ENCODE measurements at places on chromosomes 1 and 21.

- peak; percentile 21 for DNase-seq
Measured at GRCh38 chr1:150976879-150977694, 2.5 kb upstream of the CERS2 start.

DNA sequence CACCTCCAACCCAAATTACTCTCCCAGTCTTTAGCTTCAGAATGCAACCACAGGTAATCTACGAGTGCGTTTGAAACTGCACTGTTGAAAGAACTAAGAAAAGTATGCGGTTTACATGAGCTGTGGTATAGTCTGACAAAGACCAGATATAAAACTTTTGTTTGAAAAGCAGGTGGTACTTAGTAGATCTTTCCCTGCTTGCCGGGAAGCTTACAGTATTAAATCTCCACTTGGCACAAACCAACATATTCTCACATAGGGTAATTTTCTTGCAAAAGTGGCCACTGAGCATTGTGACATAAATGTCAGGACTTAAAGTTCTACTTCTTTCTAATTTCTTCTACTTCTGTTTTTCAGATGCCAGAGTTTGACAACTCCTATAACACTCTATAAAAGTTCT, 8.4 kb downstream of the RGS2 start:
- DNase-seq = no peak

DNA sequence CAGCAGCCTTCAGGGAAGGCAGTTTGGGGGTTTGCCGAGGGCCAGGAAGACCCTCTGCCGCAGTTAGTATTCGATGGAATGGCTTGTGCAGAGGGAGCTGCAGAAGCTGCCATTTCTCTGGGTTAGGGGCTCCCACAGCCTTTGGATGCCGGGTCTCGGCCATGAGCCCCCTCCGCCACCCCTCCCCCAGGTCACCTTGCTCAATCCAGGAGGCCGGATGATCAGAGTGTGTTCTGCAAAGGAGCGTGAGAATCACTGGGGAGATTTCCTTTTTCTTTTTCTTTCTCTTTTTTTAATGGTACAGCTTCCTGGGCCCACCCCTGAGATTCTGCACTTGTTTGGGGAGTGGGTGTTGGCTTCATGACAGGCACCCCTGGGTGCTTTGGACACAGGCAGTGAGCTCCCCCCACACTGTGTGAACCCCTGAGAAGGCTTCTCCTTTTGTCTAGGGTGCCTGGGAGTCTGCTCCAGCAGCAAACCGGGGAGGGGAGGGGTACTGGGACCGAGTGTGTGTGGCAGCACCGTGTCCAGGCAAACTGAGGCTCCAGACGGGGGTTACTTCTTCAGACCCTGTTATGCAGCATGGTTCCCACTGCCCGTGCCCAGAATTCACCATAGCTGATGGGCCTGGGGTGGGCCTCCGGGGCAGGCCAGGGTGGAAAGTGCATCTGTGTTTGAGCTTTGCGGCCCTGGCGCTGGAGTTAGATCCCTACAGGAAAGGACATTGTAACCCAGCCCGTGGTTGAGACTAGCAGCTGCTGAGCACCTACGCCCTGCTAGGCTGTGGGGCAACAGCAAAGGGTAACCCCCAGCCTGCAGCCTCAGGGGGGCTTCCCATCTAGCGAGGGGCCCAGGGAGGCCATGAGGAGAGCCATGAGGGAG, 18.5 kb downstream of the TNFRSF1B start:
- DNase-seq = no peak

DNA sequence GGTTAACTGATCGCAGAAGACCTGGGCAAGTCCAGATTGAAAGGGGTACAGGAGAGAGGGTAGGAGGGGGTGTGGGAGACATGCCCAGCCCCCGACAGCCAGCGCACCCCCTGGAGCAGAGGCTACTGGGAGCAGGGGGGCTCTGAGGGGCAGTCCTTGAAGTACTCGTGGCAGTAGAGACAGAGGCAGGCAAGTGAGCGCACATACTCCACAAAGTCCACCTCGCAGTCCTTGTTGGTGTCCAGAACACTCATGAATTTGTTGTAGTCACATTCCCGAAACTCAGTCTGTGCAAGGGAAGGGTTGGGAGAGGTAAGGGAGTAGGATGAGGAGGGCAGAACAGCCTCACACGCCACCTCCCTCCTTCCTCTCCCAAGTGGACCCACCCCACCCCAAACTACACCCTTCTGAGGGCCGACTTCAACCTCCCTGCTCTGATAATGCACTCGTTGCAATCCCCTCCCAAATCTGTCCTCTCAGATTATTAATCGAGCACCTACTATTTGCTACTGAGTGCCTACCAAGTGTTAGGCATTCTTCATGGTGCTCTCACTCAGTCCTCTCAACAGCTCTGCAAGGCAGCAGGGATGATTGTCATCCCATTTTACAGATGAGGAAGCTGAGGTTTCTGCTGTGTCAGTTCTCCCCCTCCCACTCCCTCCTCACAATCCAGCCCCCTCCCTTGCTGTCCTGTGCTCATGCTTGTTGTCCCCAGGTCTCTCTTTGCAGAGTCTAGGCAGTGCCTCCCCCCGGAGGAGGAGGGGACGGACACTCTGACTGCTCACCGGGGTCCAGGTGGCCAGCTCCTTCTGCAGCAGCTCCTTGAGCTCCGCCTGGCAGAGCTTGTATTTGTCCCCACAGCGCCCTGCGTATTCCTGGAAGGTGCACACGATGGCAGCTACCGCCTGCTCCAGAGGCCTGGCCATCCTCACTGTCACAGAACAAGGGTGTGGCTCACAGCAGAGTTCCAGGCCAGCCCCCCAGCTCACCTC, 1.2 kb downstream of the S100A3 start:
- no peak for DNase-seq

DNA sequence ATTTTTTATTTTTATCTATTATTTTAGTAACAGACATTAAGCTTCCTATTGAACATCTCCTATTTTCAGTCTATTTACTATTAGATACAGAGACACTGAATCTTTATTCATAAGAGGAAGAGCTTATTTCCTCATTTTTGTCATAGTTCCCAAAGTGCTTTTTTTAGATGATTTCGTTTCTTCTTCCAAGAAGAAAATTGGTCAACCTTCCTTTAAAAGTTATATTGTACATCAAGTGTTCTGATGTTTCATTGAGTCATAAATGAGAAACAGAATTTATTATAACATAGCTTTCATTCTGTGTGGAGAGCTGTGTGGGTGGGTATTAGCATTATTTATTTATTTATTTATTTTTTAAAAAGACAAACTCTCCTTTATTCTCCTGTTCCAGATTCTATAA, 50.6 kb upstream of the BACH1 start:
- no peak for DNase-seq

DNA sequence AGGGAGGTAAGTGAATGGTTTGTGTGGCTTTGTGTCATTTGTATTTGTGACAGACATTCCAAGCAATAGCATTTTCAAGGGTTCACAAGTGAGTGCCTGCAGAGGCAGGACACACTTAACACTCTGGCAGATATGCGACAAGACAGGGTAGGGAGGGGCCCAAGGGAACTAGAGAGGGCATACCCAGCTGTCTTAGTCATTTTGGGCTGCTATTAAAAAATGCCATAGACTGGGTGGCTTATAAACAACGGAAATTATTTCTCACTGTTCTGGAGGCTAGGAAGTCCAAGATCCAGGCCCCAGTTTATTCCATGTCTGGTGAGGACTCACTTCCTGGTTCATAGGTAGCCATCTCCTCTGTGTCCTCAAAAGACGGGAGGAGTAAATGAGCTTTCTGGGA, 137.4 kb downstream of the FGGY start:
- DNase-seq = no peak

GRCh38 chr1:219495737-219496408, 117.0 kb downstream of the ZC3H11B start:
- peak; percentile 21 for DNase-seq

GRCh38 chr1:35369922-35370671, 101.6 kb downstream of the ZMYM4 start:
- no peak for DNase-seq

Data from NCI-H774 (cell line).